ENCODE measurements at places on chromosomes 11 and 22. TPM values are rescaled to one million over a fixed set of nuclear protein-coding genes. Genes with fewer than 3 reads are reported as not detected.

Gene CENPM
- 28.5 TPM for total RNA-seq

Gene DBX1
- total RNA-seq = not detected

Gene SHISAL1
- total RNA-seq = 0.95 TPM

Gene RIMBP3C
- 0.53 TPM for total RNA-seq

GRCh38 chr11:132504501-132505041, 1027.7 kb downstream of the OPCML start:
- DNase-seq = peak; percentile 62

- DNase-seq = peak; percentile 71
Measured at GRCh38 chr11:76767659-76768058, 15.5 kb upstream of the TSKU start.

DNA sequence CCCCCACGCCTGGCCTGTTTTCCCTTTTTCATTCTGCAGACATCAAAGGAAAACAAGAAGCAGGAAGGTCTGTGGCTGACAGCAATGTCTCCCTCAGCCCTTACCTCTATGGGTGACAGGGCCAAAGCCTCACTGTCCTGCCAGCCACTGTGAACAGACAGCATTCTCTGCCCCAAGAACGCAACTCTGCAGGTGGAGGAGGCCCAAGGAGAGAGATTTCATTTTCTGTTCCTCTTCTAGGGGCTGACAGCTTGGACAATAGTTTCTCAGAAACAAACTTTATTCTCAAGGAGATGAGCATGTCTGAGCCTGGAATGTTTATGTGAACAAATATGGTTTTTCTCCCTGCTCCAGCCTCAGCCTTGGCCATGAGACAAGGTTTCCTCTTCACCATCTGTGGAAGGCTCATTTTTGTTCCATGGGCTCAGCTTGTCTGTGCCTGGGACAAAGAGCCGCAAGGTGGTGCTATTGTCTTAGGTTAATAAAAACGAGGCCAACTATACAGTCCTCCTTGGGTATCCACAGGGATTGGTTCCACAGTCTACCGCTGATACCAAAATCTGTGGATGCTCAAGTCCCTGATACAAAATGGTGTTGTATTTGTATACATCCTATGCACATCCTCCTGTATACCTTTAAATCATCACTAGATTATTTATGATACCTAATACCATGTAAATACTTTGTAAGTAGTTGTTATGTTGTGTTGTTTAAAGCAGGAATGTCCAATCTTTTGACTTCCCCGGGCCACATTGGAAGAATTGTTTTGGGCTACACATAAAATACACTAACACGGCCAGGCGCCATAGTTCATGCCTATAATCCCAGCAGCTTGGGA, 5.8 kb downstream of the PIWIL3 start:
- peak; percentile 87 for DNase-seq

Measured in endodermal cell (in vitro differentiated cells).